ENCODE measurements at places on chromosomes 5 and 9. TPM values are rescaled to one million over a fixed set of nuclear protein-coding genes. Genes with fewer than 3 reads are reported as not detected.

- no peak for DNase-seq
Measured at GRCh38 chr5:96326902-96327301, 106.1 kb downstream of the PCSK1 start.

DNA sequence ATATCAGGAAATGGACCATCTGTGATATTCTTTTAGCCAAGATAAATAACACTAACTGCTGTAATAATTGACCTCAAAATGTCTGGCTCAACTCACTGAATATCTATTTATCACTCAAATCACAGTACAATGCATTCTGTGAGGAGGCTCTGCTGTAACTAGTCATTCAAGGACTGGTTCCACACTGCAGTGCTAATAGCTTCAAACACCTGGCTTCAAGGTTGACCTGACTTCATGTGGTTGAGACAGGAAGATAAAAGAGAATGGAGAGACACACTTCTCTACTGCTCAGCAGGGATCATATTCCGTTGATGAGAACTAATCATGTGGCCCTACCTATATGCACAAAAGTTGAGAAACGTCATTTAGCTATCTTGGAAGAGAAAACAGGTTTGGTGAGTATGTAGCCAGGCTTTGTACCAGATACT lies 3.4 kb upstream of the RHOBTB3 start:
- peak; percentile 75 for DNase-seq

DNA sequence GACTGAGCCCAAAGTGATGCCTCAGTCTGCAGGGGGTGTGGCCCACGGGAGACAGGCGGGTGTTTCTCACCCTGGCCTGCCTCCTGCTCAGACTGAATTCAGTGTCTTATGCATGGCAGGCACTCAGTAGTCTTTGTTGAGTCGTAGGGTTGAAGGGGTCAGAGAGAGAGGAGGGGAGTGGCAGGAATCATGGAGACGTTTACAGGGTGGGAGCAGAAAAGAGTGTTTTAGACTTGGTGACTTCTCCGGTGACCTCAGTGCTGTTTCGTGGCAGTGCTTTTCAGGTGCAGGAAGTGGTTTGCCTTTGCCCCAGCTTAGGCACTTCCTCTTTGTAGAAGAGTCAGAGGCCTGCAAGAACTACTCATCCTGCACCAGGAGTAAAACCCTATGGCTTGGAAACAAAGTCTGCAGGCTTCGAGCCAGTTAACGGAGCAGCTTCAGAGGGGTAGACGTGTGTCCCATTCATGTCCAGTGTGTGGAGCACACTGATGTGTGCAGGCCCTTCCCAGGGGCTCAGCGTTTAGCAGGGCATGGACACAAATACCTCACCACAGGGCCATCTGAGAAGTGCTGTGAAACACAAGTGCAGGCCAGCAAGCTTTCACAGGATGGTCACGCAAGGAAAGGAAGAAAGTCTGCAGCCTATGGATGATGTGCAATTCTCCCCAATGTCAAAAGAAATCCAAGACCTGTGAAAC lies 24.5 kb upstream of the SEMA4D start:
- DNase-seq = peak; percentile 49

DNA sequence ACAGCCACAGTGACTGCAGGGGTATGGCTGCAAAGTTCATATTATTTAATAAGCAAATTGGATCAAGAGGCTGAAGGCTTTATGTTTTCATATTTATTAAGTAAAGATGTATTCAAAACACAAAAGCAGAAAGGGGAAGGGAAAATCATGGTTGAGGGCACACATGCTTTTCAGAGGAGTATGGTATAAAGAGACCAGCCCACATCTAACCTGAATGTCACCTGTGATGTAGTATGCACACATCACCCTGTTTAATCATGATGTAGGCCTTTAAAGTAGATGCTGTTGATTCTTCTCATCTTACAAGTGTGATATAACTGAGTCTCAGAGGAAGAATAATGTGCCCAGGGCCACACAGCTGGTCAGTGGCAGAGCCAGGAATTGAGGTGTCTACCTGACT lies 211.8 kb downstream of the DCP2 start:
- no peak for DNase-seq

- no peak for DNase-seq
Measured at GRCh38 chr5:147455822-147456450, 53.9 kb downstream of the DPYSL3 start.

DNA sequence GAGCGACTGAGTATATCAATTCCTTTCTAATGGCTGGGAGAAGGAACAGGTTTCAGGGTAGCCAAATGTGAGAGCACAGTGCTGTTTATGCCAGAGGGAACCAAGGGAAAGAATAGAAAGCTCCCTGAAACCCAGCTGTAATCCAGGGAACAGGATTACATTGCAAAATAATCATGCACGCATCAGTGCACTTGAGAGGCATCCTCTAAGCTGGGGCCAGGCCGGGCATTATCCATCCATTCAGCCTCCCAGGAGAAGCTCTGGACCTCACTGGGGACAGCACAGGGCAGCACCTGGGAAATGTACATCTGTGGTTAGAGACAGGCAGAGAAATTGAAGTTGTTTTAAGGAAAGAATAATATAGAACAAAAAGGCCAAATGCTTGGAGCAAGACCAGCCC lies 72.7 kb downstream of the MTRR start:
- no peak for DNase-seq

GRCh38 chr9:134698111-134698510 lies 56.5 kb downstream of the COL5A1 start:
- no peak for DNase-seq

GRCh38 chr9:121122246-121123032 lies 47.7 kb downstream of the CNTRL start:
- DNase-seq = no peak

PDZD2 gene
- under 0.01 TPM for total RNA-seq

PTPRD gene
- total RNA-seq = 39.4 TPM

CYLC2 gene
- total RNA-seq = not detected

CDO1 gene
- total RNA-seq = not detected

RANBP17 gene
- 25.7 TPM for total RNA-seq

SOHLH1 gene
- not detected for total RNA-seq

All from stomach (tissue), 19 donors.